ENCODE measurements at places on chromosomes 2 and 18.

DNA sequence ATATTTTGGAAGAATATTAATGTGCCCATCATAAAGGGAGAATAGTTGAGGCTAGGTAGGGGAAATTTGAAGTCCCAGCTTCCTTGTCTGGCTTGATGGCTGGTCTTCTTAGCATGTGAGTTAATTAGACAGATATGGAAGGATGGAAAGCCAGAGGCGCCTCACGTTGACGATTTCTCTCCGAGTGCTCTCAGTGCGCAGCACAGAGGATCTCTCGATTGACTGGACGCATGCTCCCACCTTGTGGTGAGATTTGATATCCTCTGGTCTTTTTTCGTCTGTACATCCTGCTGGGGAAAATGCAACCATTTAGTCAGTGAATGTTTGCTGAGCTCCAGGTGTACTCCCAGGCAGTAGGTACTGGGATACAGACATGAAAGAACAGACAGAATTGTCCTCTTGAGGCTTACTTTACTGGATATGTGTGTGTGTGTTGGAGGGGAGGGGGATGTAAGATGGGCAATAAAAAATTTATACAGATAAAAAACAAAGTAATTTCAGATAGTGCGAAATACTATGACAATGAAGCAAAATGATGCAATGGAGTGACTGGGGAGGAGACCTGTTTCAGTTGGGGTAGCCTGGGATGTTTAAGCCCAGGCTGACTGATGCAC lies 66.9 kb upstream of the ZNG1B start:
- DNase-seq: peak; percentile 58

GRCh38 chr2:119673796-119674195 lies 5.2 kb upstream of the TMEM177 start:
- no peak for DNase-seq

DNA sequence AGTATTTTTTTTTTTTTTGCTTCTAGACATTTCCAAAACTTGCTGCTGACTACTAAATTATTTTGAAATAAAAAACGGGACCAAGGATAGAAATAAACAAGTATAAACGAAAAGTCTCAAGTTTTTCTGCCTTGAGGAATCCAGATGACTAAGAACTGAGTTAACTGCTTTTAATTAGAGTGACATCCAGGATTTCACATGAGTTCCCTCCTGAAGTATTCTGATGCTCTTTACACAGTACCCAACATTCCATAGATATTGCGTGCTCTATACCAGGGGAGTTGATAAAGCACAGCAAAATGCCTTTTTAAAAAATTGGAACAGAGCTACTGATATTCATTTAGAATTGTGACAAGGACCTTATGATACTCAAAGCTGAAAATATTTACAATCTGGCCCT lies 618.0 kb downstream of the CCDC85A start:
- DNase-seq: no peak

DNA sequence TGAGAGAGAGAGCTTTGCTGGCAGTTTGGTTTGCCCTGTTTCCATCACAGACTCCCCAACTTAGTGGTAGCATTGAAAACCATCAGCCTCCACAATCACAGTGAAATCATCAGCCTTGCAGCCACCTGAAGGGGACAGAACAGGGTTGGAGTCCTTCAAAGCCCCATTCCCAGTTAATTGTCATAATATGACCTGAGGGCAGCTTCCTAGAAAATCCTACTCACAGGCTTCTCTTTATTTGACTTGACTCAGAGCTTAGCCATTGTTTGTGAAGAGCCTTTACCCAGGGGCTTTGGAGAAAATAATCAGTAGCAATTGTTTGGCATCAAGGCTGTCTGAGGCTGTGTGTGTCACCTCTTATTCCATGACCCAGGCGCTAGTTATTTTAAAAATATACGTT lies 308.7 kb downstream of the CBLN2 start:
- no peak for DNase-seq

- no peak for DNase-seq
These were observed 118.9 kb upstream of the TCF4 start for GRCh38 chr18:55706898-55707297.

DNA sequence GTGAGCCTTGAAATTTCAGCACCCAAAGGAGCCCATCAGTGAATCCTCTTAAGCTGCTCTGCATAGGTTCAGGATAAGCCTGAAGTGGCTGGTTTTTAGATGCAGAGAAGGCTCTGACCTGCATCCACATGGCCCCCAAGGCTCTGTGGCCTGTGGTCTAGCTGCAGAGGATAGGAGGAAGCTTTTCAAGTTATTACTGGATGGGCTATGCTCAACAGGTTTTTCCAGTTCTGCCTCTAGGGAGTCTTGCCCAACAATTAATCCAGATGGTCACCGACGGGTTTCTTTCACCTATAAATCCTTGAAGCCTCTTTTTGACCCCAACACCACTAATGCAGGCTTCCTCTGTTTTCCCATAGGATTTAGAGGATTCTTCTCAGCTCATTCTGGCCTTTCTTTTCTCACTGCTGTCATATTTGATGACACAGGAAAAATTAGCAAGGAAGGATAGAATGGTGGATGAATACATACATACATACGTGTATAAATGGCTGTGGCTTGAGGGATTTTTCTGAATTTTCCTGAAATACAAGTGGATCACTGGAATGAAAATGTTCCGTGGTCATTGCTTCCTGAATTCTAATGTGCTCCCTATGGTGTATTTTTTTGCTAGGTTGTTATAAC lies 52.2 kb upstream of the BCL2L11 start:
- no peak for DNase-seq

DNA sequence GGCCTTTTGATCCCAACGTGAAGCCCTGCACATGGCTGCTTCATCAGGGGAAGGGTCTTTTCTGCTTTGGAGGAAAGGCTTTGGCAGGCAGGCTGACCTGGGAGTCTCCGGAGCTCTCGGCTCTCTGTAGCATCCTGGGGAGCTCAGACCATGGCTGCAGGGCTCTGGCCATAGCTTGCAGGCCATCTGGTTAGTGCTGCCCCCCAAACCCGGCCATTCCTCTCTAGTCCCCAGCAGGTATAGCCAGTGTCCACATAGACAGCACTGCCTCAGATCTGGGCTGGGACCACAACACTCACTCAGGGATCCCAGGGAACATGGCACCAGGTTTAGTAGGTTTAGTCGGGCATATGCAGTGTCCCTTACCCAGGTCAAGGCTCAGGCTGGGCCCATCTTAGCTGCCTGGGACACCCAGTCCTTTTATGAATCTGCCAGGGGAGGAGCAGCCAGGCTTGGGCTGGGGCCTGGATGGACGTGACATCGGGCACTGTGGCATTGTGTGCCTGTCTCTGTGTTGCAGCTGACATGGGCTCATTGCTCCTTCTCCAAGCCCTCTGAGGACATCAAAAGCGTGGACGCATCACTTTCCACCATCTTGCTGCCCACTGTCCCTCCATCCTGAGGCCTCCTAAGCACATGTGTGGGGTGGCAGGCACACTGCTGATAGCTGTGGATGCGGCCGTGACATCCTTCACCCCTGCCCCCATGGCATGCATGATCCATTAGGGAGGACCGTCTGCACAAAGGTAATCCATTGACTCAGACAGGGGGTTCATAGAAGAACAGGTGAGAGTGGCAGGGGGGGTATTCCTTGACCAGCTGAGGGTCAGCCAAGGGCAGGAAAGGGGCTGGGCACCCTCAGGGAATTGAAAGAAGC lies 19.2 kb upstream of the GPR35 start:
- no peak for DNase-seq

- no peak for DNase-seq
These were observed 21.6 kb downstream of the ZSWIM2 start for GRCh38 chr2:186827411-186827810.

DNA sequence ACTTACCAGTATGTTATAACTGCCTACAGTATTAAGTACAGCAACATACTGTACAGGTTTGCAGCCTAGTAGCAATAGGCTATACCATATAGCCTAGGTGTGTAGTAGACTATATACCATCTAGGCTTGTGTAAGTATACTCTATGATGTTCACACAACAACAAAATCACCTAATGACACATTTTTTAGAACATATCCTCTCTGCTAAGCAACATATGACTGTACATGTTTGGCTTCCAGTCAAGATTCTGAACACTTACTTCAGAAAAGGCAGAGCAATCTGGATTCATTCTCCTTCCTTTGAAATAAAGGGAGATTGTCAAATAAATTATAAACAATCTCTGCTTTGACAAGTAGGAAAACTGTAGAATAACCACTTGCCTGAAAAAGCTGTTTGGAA lies 81.8 kb downstream of the EXOC6B start:
- no peak for DNase-seq

DNA sequence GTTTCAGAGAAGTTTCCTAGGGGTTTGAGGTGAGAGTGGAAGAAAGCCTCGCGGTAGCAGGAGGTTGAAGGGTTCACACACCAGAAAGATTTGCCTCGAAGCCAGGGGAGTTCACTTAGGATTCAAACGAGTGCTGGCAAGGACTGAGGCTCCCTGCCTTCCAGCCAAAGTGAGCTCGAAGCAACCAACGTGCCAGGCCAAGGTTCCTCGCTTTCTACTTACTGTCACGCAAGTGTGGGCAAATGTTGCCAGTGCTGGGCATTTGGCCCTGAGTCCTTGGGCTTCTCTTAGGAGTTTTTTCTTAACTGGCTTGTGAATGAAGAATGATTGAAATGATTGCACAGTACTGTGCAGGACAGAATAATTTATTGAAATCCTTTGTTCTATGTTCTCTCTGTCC lies 53.6 kb downstream of the TMEM178A start:
- DNase-seq: no peak

GRCh38 chr18:48982266-48982665 lies 31.5 kb upstream of the SMAD7 start:
- no peak for DNase-seq

GRCh38 chr2:39479696-39480095 lies 42.6 kb upstream of the MAP4K3 start:
- DNase-seq: no peak

GRCh38 chr2:30622452-30622851 lies 175.4 kb downstream of the LCLAT1 start:
- no peak for DNase-seq
